ENCODE measurements at places on chromosomes 4 and X.

- DNase-seq: peak; percentile 23
Observed at GRCh38 chrX:19682712-19683331, 167.5 kb upstream of the MAP3K15 start.

- DNase-seq: no peak
Observed at GRCh38 chrX:107398115-107398514, 51.3 kb upstream of the FRMPD3 start.

DNA sequence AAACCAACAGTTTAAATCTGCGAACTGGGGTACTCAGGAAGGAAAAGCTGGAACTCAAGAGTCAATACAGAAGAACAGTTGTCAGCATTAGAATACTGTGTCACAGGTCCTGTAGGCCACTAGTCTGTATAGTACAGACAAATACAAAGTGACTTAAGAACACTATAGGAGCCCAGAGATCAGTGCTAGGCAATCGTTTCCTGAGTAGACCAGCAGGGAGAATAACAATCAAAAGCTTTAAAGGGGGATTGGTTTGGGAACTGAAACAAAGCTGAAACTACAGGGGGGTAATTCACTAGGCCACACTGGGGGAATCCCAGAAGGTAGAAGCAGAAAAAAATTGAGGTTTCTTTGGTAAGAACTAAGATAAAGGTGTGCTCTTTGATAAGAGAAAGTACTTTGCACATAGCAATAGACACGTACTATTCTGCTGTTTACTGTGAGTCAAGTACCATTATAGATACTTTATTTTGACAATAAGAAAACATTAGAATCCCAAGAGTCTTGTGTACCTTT is 339.7 kb downstream of the PCDH19 start:
- no peak for DNase-seq

GRCh38 chr4:74315376-74315775 is 7.1 kb downstream of the EPGN start:
- DNase-seq: no peak

Data from stimulated activated CD4-positive, alpha-beta T cell treated with anti-CD3 and anti-CD28 coated beads, Interleukin-1b, Interleukin-23, amount 100 ng/mL, for 1 hour (primary cell).